ENCODE measurements at places on chromosomes 1 and 21.

DNA sequence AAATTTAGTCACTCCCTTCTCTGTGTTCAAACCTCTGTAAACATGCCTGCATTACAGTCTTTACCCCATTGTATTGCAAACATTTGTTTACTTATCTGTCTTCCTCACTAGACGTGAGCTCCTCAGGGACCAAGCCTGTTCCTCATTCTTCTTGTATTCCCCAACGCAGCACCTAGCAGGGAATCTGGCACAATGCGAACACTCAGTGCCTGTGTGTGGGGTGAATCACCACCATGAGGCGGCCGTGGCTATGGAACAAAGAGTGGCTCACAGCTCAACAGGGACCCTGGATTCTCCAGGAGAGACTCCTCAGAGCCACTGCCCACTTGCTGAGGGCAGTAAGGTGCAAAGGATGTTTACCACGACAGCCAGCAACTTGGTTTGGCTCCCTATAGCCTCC lies 95.9 kb downstream of the DDX20 start:
- DNase-seq, result no peak

GRCh38 chr1:160949881-160950280 lies 4.7 kb downstream of the ITLN2 start:
- no peak for DNase-seq

- no peak for DNase-seq
Measured at GRCh38 chr1:48082271-48082962, 85.2 kb upstream of the TRABD2B start.

DNA sequence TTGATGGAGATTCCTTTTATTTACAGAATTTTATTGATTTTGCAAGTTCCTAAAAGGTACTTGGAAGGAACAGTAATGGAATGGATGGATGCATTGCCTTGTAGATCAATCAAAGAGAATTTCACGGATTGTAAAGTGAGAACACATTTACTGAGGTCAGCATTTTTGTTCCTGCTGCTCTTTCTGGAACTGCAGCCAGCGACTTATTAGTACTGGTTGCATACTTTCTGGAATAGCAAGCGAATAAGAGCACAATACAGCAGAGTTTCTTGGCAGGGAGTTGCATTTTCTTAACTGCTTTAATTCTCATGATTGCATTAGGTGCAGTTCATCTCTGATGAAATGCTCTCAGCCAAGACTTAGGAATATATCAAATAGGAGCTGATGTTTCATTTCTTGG lies 106.1 kb upstream of the CHODL start:
- DNase-seq, result no peak

- peak; percentile 21 for DNase-seq
Measured at GRCh38 chr1:219938706-219939105, 10.3 kb upstream of the SLC30A10 start.

DNA sequence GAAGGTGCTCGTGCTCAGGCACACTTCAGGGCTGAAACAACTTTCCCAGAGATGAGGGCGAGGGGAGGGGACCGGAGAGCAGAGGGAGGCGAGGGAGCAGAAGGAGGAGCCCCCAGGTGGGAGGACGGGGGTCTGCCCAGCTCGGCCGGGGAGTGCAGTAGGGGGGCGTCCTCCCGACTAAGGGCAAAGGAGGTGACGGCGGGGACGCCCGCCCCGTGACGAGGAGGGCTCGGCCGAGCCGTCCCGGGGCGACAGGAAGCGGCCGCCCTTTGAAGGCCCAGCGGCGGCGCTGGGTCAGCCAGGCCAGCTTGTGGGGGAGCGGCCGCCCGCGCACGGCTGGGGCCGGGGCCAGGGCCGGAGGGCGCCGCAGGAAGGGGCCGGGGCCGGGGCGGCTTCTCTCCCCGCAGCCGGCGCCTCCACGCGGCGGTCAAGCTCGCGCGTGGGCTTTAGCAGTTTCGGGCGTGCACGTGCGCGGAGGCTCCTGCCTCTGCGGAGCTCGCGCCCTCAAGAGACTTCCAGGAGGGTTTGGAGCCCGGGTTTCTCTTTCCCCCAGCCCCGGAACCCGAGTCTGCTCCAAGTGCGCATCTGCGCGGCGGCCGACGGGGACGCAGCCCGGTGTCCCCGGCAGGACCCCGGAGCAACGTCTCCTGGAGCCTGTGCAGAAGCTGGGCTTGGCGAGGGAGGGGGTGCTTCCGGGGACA lies 100.8 kb upstream of the SLC45A1 start:
- no peak for DNase-seq

DNA sequence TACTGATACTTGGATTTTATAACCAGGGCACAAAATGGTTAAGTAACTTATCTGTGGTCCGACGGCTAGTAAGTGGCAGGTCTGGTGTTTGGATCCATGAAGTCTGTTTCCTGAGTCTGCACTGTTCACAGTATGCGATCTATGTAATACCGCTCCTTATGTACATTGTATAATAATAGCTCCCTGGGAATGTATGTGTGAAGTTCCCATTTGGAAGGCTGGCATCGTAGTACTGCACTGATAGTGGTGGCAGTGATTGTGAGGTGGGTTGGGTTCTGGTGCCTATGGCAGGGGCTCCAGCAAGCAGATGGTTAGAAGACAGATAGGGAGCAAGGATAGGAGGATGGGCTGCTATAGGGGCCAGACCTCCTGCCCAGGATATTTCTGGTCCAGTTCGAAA lies 25.3 kb downstream of the ITSN1 start:
- DNase-seq, result no peak

GRCh38 chr1:226903819-226904716 lies 33.7 kb downstream of the PSEN2 start:
- DNase-seq, result no peak

GRCh38 chr1:220219865-220220698 lies 52.2 kb downstream of the RAB3GAP2 start:
- DNase-seq, result no peak
